Endothelial cell of umbilical vein (primary cell): ENCODE measurements at places on chromosomes 2 and 18.

DNA sequence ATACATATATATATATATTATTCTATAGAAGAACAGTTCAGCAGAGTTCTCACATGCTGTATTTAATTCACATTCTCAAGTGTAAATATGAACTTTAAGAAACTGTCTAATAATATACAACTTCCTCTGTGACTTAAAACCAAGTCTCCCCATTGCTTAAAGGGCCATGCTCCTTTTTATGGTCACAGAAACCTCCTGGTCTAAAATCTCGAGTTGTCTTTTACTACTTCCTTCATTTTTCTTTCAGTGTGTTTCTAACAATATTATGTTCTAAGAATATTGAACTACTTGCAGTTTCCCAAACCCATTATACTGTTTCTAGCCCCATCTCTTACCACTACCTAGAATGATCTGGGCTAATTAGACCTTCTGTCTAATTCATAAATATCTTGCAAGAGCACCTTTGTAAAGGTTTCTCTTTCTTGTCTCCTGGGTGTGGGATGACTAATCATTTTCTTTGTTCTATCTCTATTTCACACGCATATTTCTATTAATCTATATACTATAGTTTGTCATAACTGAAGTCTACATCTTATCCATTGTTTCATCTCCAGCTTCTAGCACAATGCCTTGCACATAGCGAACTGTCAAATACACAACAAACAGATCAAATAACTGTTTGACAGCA lies 48.8 kb downstream of the ERBB4 start:
- H3K4me3 ChIP-seq: no peak overlapping the region
- H3K36me3 ChIP-seq: no peaks in the 10 kb centered on the region
- no peaks in the 10 kb centered on the region for H3K27me3 ChIP-seq
- no peaks in the 10 kb centered on the region for H3K4me1 ChIP-seq
- no peak for DNase-seq
- no peak overlapping the region for H3K27ac ChIP-seq

DNA sequence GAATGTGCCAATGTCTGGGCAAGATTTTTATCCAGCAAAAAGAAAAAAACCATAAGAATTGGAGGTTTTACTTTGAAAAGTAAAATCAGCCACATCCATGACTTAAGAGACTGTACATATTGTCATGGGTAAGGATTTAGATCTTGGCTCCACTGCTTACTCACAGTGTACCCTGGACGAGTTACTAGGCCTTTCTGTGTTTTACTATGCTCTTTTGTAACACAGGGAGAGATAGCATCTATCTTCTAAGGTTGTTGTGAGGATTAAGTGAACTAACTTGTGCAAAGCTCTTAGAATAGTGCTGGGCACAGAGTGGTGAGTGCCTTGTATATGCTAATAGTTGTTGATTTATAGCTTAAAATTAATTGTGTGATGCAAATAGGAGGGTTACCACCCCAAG lies 255.9 kb downstream of the NEDD4L start:
- no peak overlapping the region for H3K4me3 ChIP-seq
- no peaks in the 10 kb centered on the region for H3K27me3 ChIP-seq
- no peak overlapping the region for H3K27ac ChIP-seq
- no peaks in the 10 kb centered on the region for H3K36me3 ChIP-seq
- DNase-seq: no peak

DNA sequence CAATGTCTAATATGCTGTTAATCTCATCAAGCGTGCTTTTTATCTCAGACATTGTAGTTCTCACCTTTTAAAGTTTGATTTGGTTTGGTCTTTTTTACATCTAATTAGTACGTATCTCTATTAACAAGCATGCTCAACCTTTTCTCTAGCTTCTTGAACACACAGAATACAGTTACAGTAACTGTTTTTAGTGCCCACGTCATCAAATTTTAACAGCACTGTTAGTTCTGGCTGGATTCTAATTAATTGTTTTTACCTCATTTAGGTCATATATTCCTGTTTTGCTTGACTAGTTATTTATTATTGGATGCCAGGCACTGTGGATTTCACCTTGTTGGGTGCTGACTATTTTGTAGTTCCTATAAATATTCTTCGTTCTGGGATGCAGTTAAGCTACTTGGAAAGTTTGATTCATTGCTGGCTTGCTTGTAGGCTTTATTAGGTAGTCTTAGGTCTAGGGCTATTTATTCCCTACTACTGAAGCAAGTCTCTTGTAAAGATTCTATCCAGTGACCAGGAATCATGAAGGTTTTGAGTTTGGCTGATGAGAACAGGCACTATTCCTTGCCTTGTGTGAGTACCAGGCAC lies 263.0 kb downstream of the ETAA1 start:
- no peak overlapping the region for H3K4me3 ChIP-seq
- no peaks in the 10 kb centered on the region for H3K27me3 ChIP-seq
- no peak overlapping the region for H3K27ac ChIP-seq
- H3K4me1 ChIP-seq: no peaks in the 10 kb centered on the region

DNA sequence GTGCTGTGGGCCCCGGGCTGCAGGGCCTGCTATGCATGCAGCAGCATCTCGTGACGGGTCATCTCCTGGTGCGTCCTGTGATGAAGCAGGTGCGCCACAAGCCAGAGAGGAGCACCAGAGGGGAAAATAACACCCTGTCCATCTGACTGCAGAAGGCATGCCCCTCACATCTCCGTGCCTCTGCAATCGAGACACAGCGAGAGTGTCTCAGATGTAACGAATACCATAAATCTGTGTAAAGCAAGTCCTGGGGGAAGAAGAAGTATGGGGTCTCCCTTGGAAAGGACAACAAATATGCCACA lies 137.5 kb downstream of the PTGR3 start:
- no peaks in the 10 kb centered on the region for H3K27me3 ChIP-seq
- H3K36me3 ChIP-seq: no peaks in the 10 kb centered on the region
- H3K27ac ChIP-seq: peak overlapping the region; percentile 99
- peaks cover 44% of the 10 kb centered on the region for H3K4me1 ChIP-seq
- DNase-seq: no peak
- H3K4me3 ChIP-seq: peak overlapping the region; percentile 45

DNA sequence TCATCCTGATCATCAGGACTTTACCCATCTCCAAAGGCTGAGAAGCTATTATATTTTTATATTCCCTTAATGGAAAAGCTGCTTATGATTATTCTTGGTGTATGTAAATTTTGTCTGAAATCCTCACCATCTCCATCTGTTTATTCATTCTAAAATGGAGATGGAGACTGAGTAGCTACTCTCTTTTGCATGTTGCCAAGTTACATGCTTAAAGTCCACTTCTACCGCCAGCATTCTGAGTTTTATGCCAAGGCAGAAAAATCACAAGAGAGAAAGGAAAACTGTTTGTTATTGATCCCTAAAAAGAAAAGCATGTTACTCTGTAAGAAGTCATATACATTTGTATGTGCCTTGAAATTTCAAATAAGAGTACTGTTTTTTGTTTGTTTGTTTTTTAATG lies 94.4 kb upstream of the NOSTRIN start:
- no peak overlapping the region for H3K4me3 ChIP-seq
- no peak for DNase-seq
- H3K36me3 ChIP-seq: no peaks in the 10 kb centered on the region
- H3K27ac ChIP-seq: no peak overlapping the region
- H3K4me1 ChIP-seq: no peaks in the 10 kb centered on the region
- H3K27me3 ChIP-seq: no peaks in the 10 kb centered on the region

DNA sequence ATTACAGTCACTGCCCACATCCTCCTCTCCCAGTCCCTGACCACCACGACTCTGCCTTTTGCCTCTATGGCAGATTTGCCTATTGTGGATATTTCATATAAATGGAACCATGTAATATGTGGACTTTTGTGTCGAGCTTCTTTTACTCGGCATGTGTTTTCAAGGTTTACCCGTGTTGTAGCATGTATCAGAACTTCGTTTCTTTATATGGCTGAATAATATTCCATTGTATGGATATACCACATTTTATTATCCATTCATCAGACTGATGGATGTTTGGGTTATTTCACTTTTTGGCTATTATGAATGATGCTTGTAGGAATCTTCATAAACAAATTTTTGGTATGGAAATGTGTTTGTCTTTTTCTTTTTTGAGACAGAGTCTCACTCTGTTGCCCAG lies 24.2 kb upstream of the E2F6 start:
- H3K27me3 ChIP-seq: peaks cover 7% of the 10 kb centered on the region
- no peak for DNase-seq
- no peaks in the 10 kb centered on the region for H3K4me1 ChIP-seq
- H3K4me3 ChIP-seq: no peak overlapping the region

DNA sequence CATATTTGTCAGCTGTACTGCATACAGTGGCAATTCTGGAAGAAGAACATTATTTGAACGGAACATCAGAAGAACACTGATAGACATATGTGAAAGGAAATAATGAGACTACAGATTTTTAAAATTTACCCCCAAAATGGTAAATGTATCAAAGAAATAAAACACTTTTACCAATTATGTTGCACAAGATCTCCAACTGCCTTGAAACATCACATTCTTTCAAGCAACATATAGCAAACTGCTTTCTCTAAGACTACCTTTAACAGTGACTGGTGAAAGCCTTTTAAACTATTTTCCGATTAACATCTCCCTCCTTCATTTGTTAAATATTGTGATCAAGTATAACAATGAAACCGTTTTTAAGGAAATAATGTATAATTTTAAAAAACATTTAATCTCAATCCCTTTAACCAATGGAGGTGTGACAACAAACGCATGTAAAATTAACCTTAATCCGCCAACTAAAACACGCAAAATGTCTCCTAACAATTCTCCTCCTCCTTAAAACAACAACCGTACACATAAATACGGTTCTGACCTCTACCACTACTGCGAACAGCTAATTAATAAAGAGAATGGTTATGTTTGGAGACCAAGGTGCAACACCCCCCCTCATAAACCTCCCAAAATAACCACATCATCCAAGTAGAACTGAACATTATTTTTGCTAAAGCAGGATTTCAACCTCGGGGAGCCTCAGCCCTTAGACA lies 2.4 kb downstream of the FBXO11 start:
- peak overlapping the region; percentile 84 for H3K27ac ChIP-seq
- peak overlapping the region; percentile 68 for H3K4me3 ChIP-seq
- H3K36me3 ChIP-seq: no peaks in the 10 kb centered on the region
- no peaks in the 10 kb centered on the region for H3K27me3 ChIP-seq
- H3K4me1 ChIP-seq: peaks cover 20% of the 10 kb centered on the region

DNA sequence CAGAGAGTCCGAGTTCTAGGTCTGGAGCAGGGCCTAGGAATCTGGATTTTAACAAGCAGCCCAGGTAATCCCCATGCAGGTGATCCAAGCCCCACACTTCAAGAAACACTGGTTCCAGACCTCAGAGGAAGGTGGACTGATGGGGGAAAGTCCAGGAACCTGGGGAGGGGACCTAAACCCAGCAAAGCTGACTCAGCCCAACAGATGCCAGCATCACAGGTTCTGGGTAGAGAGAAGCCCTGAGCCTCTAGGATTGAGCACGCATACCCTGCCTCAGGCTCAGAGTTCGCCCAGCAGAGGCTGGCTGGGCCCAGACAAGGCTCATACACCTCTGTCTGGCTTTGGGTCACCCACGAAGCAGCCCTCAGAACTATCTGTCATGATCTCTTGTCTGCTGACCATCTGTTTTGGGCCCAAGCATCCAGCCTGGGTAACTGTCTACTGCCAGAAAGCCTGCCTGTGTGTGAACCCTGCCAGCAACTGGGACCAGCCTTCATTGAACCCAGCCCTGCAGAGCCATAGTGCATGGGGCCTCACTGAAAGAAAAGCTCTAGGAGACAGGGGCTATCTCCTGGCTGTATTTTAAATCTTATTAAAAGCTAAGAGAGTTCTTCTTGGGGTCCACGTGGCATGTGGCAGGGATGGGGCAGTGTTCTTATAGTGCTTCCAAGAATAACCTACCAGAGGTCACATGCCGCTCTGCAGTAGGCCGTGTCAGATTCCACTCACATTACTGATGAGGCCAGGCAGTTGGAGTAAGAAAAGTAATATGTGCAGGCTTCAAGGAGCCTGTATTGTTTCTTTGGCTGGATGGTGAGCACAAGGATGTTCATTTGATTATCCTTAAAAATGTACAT lies 7.4 kb downstream of the TMEM127 start:
- H3K27ac ChIP-seq: no peak overlapping the region
- no peak overlapping the region for H3K4me3 ChIP-seq
- H3K4me1 ChIP-seq: peaks cover 52% of the 10 kb centered on the region
- no peak for DNase-seq
- no peaks in the 10 kb centered on the region for H3K27me3 ChIP-seq

DNA sequence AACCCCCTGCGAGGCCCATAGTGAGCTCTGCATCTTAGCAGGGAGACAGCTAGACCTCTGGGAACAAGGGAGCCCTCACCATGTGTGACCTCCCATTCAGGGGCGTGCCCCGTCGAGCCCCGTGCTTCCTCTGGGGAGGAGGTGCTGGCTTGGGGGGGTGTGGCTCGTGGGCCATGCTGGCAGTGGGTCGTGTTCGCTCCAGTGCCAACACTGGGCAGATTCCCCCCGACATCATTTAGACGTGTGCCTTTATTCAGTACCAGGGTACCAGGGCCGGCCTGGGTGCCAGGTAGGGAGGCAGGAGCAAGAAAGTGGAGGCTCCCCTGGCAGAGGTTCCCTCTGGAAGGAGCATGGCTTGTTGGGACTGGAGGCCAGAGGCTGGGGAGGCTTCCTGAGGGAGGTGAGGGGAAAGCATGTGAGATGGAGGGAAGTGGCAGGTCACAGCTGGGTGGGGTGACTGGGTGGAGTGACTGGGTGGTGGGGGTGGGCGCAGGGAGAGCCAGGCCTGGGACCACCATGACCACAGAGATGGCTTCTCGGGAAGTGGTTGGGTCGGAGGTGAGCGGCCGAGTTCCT lies 15.2 kb downstream of the GPC1 start:
- no peak overlapping the region for H3K27ac ChIP-seq
- DNase-seq: no peak
- no peak overlapping the region for H3K4me3 ChIP-seq
- no peaks in the 10 kb centered on the region for H3K36me3 ChIP-seq
- peaks cover 22% of the 10 kb centered on the region for H3K27me3 ChIP-seq

DNA sequence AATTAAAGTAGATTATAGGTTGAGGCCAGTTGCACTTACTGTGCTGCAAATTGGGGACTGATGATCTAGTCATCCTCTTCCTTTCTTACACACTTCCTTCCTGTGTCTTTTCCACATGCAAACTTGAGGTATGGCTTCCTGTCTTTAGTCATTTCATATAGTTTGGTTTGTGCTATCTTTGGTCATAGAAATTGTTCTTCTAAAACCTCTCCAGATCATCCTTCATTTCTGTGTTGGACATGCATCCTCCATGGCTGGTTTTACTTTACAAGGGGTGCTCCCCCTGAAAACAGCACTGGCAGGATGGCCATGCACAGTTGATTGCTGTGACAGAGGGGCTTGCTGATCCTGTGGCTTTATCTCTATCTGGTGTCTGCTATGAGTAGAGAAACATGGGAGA lies 36.5 kb downstream of the MGAT5 start:
- DNase-seq: no peak
- no peak overlapping the region for H3K27ac ChIP-seq
- no peak overlapping the region for H3K4me3 ChIP-seq
- no peaks in the 10 kb centered on the region for H3K27me3 ChIP-seq

GRCh38 chr2:55761024-55761423 lies 67.4 kb upstream of the PNPT1 start:
- DNase-seq: peak; percentile 61
- H3K27me3 ChIP-seq: no peaks in the 10 kb centered on the region
- no peak overlapping the region for H3K4me3 ChIP-seq
- H3K36me3 ChIP-seq: no peaks in the 10 kb centered on the region
- peaks cover 10% of the 10 kb centered on the region for H3K4me1 ChIP-seq
